ENCODE measurements at places on chromosomes 4 and X.

- no peak for DNase-seq
Measured at GRCh38 chrX:38937400-38937799, 136.1 kb downstream of the MID1IP1 start.

DNA sequence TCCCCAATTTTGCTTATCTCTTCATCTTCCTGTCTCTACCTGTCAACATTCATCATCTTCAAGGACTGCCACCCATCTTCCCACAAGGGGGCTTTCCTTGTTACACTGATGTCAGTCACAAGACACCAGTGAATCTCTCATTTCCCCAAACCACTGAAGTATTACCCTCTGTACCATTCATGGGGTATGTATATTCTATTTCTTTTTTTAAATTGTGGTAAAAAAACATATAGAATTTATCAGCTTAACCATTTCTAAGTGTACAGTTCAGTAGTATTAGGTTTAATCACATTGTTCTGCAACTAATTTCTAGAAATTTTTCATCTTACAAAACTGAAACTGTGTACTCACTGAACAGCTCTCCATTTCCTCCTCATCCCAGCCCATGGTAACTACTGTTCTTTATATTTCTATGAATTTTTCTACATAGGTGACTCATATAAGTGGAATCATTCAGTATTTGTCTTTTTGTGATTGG, 98.6 kb downstream of the LARP7 start:
- no peak for DNase-seq

DNA sequence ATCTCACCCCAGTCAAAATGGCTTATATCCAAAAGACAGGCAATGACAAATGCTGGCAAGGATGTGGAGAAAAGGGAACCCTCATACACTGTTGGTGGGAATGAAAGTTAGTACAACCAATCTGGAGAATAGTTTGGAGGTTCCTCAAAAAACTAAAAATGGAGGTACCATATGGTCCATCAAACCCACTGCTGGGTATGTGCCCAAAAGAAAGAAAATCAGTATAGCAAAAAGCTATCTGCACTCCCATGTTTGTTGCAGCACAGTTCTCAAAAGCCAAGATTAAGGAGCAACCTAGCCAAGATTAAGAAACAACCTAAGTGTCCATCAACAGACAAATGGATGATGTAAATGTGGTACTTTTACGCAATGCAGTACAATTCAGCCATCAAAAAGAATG, 70.7 kb downstream of the DCAF12L1 start:
- no peak for DNase-seq

- no peak for DNase-seq
Measured at GRCh38 chrX:153688506-153688905, 780 bp downstream of the SLC6A8 start.

- DNase-seq: no peak
Measured at GRCh38 chr4:6714954-6715353, 1.0 kb upstream of the BLOC1S4 start.

DNA sequence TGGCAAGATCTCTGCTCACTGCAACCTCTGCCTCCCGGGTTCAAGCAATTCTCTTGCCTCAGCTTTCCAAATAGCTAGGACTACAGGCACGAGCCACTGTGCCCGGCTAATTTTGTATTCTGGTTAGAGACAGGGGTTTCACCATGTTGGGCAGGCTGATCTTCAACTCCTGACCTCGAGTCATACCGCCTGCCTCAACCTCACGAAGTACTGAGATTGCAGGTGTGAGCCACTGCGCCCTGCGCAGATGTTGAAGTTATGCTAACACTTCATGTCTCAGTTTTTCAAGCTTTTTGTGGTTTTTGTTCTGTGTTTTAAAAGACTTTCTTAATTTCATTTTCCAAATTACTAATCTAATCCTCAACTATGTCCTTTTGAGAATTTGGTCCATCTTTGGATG, 154.4 kb upstream of the TLL1 start:
- no peak for DNase-seq

- DNase-seq: no peak
Measured at GRCh38 chr4:46975812-46976553, 17.4 kb downstream of the GABRA4 start.

DNA sequence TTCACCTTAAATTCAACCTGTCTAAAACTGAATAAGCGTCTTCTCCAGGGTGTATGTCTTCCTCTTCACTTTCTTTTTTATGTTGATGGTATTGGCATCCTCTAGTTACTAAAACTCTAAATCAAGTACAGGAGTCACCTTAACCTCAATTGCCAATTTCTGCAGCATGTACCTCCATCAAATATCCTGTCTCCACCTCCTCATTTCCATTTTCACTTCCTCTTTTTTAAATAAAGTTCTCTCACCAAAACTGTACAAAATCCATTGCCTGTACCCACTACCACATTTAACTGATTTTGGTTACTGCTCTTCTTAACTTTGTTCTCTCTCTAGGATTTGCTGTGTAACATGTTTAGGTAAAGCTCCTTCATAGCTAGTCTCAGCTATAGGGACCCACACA, 9.2 kb upstream of the NPFFR2 start:
- DNase-seq: no peak

DNA sequence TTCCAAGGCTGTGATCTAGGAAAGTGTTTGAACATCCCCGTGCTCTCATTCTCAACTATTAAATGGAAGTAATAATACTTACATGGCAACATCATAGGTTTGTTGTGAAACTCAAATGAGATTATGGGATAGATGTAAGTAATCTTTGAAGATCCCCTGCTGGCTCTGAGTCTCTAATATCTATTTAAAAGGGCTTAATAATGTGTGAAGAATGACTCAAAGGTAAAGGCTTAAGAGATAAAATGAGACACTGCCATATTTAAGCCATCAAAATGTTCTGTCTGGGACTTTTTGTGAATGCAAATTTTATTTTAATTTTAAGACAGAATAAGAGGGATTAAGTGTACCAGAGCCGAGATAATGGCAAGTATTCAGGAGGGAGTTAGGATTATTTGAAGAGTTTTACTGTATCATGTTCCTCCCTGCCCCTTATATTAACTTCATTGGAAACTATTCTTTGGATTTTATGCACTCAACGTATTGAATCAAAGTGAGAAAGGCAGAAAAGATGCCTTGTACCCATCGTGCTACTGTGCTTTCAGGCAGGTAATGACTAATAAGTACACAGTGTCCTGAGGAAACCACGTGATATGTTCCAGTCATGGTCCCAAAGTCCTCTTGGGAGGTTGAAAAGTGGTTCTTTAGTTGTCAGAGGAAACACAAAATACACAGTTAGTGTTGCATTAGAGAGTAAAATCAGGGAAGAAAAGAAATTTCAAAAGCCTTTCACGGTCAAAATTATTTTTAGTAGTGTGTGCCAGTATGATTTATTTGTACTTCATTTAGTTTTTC, 192.4 kb downstream of the RBM46 start:
- no peak for DNase-seq

DNA sequence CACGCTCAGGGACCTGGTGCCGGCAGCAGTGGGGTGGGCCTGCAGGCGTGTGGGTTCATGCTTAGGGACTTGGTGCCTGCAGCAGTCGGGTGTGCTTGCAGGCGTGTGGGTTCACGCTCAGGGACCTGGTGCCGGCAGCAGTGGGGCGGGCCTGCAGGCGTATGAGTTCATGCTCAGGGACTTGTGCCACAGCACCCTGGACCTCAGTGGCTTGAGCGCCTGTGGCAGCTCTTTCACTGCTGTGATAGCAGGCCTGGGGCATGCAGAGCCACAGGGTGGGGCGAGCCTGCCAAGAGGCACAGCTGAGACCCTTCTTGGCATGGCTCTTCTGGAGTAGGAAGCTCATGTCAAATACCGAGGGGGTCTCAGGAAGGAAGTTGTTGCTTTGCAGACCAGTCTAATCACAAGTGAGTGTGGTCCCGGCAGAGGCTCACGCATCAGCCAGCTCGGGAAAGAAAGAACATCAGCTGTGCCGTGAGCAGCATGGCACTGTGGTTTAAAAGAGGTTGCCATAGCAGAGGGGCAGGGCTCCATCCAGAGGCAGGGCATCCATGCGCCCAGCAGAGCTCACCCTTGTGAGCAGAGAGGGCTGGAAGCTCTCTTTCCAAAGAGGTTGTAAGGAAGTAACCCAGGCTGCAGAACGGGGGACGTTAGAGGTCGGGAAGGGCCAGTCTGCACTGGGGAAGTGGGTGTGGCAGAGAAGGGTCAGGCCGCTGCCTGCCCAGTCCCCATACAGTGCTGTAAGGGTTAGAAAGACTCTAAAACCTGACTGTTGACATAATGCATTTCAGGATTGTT, 21.1 kb downstream of the PIGG start:
- DNase-seq: no peak

- no peak for DNase-seq
Measured at GRCh38 chr4:69773484-69773883, 13.1 kb upstream of the SULT1B1 start.

GRCh38 chr4:184370711-184371389, 103.5 kb downstream of the IRF2 start:
- DNase-seq: no peak

GRCh38 chr4:57114973-57115372, 4.8 kb upstream of the IGFBP7 start:
- no peak for DNase-seq

DNA sequence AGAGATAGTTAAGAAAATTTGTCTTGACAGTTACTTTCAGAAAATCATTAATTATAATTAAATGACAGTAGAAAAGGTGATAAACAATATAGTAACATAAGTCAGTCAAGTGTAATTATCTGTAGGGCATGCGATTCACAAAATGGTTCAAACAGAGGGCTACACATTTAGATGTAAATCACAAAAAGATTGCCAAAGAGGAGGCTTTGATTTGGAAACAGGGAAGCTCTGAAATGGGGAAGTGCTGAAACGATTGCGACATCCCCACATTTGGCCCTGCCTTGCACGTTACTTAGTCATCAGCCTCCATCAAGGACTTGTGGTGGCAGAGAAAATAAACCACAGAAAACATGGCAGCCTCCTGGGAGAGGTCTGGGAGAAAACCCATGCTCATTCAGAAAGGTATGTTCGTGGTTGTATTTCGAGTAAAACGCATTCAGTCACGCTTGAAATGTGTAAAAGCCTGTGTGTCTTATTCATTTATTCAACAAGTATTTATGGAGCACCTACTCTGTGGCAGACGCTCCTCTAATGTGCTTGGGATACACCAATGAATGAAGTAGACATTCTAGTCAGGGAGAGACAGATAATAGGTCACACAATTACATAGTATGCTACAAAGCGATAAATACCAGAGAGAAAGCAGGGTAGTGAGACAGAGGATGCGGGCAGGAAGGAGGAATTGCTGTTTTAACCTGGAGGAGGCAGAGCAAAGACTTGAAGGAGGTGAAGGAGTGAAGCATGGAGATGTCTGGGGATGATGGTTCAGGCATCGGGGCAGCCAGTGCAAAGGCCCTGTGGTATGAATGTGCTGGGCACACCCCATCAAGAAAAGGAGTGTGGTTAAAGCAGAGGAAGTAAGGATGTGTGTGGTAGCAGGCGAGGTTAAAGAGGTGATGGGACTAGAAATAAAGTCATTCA, 7.8 kb downstream of the RBM47 start:
- peak; percentile 22 for DNase-seq

DNA sequence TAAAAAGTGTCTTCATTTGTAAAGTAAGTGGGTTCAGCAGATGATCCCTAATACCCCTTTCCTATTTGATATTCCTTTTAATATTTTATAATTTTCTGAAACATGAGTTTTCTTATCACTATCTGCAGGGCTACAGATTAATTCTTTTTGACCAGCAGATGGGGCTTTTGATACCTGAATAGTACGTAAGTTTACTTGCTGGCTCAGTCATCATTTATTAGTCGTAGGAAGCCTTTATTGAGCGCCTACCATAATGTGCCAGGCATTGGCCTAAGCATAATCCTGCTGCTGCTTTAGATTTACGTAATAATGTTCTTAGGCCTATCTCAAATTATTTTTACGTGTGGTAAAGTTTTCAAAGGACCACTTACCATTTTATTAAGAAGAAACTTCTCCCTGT, 33.1 kb downstream of the OSTC start:
- DNase-seq: peak; percentile 37

GRCh38 chr4:76105652-76106051, 31.1 kb downstream of the ART3 start:
- no peak for DNase-seq

DNA sequence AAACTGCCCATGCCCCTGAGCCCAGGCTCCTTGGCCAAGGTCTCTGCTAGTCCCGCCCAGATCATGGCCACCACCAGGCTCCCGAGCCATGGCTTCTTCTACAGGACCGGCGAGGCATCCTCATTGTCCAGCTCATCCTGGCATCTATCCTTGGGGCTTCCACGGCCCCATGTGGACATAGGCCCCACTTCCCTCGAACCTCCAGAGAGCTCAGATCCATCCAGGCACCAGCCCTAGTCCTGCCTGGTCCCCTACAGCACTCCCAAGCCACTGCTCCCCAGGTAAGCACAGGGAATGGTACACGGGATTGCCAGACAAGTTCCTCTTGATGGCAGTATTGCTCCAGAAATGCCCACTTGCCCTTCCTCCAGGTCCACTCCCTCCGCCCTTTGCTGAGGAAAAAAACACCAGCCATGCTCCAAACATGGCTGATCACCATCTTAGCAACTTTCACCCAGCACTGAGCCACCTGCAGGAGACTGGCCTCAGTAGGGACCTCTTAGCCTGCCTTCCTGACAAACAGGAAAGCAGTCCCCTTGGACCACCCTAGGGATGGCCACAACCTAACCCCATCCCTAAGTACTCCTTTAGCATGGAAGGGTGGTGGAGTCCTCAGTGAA, 272.1 kb upstream of the AGTR2 start:
- DNase-seq: peak; percentile 42

DNA sequence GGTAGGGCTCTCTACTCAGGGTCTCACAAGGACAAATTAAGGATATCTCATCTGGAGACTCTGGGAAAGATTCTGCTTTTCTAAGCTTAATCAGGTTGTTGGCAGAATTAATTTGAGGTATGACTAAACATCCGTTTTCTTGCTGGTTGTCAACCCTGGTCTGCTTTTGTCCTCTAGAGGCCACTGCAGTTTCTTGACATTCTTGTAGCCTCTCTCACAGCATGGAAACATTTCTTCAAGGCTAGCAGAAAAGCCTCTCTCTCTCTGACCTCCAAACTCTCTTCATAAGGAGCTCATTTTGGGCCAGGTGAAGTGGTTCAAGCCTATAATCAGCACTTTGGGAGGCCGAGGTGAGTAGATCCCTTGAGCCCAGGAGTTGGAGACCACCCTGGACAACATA, 749.5 kb upstream of the PCDH7 start:
- no peak for DNase-seq

DNA sequence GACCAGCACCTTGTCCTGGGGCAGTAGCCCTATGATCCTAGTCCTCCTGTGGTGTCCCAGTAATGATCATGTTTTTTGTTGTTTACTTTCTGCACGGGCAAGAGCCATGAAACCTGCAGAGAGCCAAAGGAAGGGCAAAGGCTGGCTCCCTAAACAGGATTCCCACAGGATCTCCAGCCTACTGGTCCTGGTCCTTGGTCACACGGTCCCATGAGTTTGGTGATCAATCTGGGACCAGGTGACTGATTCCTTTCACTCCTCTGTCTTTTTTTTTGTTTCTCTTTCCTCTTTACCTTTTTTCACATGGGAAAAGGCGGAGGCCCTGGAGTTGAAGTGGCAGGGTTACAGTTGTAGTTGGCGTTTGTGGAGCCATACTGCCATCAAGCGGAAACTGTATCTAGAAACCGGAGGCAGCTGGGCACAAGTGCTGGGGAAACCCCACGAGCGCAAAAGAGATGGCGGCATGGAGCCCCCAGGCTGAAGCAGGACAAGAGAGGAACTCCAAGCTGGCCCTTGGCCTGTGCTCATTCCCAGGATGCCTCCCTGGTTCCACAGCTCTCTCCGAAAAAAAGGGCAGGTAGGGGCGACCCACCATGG, 34.6 kb downstream of the NBDY start:
- no peak for DNase-seq
